ENCODE measurements at places on chromosomes 3 and 15.

GRCh38 chr3:168284728-168285127 is 189.0 kb upstream of the GOLIM4 start:
- no peak for DNase-seq

DNA sequence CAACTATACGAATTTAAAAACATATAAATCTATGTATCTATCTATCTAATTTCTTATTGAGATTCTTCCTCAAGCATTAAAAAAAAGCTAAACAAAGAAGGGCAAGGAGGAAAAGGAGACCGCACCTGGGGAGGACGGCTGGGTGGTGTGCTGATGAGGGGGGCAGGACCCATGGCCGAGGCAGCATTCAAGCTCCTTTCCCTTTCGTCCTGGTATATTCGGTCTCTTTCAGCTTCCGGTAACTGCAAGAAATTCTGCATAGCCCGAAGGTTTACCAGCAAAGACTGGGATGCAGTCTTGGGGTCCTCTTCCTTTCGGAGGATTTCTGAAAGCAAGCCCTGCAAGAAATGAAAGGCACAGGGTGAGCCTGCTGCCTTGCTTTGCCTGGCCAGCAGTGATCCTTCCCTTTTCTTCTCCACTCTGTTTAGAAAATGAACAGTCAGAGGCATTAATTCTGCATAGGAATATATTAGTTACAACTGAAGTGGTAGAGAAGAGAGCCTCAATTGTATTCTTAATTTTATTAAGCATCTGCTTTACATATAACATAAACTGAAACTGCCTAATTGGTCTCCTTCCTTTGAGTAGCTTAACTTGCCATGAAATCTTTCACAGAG is 38.8 kb downstream of the SATB1 start:
- DNase-seq = no peak

- no peak for DNase-seq
Measured at GRCh38 chr15:52794665-52795463, 4.7 kb upstream of the ONECUT1 start.

DNA sequence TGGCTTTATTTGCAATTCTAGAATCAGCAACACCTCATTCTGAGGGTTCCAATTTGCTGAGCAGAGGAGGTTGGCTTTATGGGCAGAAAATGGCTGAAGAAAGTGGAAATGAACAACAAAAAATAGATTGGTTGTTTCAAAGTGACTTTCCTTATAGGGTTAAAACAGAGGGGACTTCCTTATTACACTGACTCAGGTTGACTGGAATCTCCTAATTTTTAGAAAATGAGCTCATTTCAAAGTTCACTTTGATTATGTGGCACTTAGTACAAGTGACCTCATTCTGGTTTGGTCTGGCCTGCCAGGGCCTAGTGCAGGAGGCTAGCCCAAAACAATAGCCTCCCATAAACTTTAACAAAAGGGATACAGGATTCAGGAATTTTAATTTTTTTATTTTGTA is 41.4 kb downstream of the NFKBIZ start:
- no peak for DNase-seq

- no peak for DNase-seq
Measured at GRCh38 chr3:66629982-66630368, 129.2 kb upstream of the LRIG1 start.

DNA sequence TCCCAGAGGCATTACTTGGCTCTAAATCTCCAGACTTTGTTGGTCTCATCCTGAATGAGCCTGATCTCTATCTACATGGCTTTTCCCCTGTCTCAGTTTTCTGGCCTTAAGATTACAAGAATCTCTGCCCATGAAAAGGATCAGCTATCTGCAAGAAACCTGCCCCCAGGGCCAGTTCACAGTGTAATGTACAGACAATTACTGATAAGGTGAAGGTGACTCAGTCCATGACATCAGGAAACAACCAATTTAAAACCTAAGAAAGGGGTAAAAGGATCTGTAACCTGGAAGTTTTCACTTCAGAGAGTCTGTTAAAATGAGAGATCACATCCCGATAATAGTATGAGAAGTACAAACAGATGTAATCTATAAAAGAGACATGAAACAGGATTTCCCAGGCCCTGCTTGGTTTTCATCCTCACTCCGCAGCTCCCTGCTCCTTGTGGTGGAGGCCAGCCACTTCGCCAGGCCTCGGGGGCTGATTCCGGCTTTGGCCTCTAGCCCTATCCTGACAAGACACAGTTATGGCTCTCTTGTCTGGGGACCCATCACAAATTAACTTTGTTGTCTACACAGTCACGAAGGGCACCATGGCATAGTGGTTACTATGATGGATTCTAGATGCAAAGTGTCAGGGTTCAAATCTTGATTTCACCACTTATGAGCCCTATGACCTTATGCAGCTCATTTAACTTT is 136.9 kb downstream of the THSD4 start:
- no peak for DNase-seq

- no peak for DNase-seq
Measured at GRCh38 chr3:12005951-12006625, 1.9 kb downstream of the SYN2 start.

- no peak for DNase-seq
Measured at GRCh38 chr15:97961067-97961954, 808 bp downstream of the ARRDC4 start.

GRCh38 chr3:33590541-33590940 is 127.5 kb downstream of the CLASP2 start:
- DNase-seq = no peak

DNA sequence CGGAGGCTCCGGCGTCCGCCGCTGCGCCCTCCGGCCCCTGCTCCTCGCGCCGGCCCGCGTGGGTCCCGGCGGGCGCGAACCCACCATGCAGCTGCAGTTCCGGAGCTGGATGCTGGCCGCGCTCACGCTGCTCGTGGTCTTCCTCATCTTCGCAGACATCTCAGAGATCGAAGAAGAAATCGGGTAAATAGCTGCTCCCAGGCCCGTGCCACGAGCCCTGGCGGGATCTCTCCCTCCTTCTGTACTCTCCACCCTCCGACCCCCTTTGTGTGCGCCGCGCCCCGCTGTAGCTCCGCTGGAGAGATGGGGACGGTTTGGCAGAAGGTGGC is 263 bp downstream of the ST8SIA2 start:
- no peak for DNase-seq

All from stimulated activated CD8-positive, alpha-beta memory T cell treated with anti-CD3 and anti-CD28 coated beads, Interleukin-4, amount 100 ng/mL, for 1 hour (primary cell).